ENCODE measurements at places on chromosomes 6 and 20.
A peak's percentile ranks its signal among the peaks of the same experiment; 100 is the strongest.

DNA sequence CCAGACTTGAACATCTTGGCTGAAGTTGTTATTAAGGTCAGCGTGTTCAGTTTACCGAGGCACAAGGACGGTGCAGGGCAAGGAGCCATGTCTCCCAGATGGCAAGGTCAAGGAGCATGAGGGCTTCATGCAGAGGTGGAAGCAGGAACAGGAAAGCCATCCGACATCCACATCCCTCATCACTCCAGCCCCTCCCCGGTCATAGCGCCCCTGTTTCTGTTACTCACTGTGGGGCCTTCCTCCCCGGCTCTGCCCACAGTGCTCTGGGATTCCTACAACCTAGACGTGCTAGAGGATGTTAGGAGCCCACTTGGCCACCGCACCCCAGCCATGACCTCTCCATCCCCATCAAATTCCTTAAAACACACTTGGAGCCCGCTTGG lies 146.7 kb downstream of the TTLL2 start:
- DNase-seq, result no peak

GRCh38 chr6:170143401-170144150 lies 147.3 kb downstream of the DLL1 start:
- DNase-seq, result no peak

DNA sequence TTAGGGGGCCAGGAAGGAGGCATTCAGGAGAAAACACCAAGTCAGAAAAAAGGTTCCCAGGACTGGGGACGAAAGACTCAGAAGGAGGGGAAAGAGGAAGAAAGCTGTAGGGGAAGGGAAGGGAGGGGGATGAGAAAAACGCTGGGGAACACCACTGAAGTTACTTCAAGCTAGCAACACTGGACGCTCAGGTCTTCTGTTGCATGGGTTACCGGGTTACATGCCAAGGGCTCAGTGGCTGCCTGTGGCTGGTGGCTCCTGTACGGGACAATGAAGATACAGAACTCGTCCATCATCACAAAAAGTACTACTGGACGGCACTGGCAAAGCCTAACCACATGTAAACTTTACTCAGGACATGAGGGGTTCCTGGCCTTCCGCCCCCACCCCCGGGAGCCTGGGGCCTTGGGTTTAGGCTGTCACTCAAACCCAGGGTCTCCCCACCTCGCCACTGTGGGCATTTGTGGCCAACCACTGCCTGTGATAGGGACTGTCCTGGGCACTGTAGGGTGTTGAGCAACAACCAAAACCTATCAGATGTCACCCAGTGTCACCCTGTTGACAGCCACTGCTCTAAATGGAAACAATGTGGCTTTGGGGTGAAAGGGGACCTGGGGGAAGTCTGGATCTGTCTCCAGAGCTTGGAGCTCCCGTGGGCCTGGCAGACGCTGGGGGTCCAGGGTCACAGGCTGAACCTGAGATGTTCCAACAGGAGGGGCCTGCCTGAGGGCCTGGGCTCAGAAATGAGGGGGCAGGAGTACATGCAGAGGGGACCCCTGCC lies 40.3 kb upstream of the CD93 start:
- DNase-seq, result peak; percentile 48

DNA sequence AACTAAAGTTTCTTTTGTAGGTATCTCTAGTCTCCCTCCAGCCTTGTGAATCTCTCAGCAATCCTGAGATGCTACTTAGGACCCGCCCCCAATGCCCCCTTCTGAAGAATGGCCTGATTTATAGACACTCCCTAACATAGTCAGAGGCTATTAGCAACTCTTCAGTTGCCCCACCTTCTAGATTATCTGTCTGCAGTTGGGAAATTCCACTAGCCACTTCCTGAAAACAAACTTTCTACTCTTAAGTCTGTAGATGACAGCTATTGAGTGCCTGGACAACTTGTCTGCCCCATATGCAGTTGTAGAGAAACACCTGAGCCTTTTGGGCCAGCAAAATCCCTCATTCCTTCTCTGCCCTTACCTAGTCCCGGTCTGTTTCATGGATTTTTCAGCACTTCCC lies 188.2 kb upstream of the PREP start:
- DNase-seq, result no peak

GRCh38 chr20:58374027-58374850 lies 14.8 kb upstream of the VAPB start:
- DNase-seq, result no peak

- DNase-seq, result no peak
Measured at GRCh38 chr6:52511572-52512151, 65.2 kb downstream of the TRAM2 start.

DNA sequence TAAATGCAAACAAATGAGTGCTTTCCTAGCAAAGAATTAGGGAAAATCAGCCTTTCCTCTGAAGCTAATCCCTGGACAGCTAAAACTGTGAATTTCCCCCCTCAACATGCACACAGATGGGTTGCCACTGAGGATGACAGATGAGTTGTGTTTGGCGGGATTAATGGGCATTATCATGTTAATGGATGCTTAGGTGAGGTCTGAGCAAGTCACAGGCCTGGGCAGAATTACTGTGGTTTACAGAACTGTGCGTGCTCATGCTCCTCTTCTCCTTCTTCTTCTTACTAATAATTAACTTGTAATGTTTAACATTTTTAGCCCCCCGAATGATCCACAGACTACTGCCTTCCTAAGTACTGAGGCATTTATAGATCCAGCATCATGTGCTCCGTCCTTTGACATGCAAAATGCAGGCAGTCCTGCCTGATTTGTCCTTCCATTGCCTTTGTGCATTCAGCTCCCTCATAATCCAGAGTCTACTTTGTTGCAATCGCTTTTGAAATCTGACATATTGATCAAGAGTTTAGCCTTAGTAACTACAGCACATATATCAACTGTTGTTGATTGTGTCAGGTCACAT lies 753.4 kb upstream of the MMS22L start:
- DNase-seq, result no peak

DNA sequence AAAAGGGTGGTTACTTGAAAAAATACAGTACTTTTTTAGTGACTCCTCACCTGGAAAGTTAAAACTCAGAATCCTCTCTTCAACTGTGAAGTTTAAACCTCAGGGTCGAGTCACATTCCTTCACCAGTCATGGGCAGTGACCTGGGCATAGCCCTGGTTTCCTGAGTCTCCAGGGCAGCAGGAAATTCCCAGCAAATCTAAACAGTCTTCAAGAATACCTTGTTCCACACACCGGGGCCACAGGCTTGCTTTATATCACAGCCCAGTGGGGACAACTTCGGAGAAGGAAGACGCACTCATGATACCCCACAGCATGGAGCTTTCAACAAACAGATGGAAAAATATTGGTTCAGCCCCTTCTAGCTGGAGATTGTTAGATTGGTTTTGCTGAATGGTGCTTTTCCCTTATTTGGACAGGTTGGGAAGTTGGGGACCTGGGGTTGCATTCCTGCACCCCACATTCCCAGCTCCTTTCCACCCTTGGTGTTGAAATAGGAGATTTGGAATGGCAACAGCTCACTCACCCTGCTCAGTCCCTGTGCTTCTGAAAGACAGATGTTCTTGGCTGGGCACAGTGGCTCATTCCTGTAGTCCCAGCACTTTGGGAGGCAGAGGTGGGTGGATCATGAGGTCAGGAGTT lies 113.0 kb upstream of the TMEM170B start:
- DNase-seq, result no peak

- DNase-seq, result no peak
Measured at GRCh38 chr20:29300579-29301551, 1956.6 kb upstream of the DEFB115 start.

DNA sequence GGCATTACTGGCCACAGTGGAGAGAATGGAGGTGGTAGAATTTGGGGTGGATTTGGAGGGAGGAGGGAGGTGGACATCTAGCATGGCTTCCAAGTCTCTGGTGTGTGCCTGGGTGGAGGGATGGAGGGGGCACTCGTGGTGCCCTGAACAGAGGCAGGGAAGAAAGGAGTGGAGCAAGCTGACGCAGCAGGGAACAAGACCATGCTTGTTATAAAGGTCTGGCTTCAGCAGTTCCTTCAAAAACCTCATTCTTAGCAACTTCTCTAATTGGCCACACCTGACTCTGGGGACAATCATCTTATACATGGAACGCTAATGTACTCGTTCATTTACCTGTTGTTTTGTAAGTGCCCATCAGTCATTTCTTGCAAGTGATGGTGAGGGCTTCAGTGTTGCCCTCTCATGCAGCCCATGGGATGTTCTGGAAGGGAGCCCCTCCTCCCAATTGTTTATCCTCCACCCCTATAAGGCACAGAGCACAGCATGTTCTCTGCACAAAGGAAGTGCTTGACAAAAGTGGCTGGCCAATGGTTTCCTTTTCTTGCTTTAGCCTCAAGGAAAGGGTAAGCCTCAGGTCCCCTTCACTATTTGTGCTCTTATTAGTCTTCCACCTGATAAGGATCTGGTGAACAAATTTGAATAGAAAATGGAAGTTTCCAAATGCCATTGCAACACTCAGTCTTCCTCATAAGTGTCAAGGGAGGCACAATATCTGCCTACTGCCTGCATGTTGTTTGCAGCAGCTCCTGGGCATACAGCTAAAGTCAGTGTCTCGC lies 39.3 kb downstream of the GFOD1 start:
- DNase-seq, result peak; percentile 56

DNA sequence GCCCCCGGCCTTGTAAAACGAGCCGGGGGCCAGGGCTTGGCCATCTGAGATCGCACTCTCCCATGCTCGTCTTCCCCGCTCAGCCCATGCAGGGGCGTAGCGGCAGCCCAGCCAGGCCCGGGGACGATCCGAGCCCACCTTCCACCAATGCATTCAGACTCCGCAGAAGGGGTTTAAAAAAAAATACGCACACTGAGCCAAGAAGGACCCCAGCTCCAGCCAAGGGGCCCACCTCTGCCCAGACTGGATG lies 320 bp downstream of the GSTA4 start:
- no peak for DNase-seq

GRCh38 chr6:134962421-134962820 lies 12.5 kb upstream of the ALDH8A1 start:
- no peak for DNase-seq

DNA sequence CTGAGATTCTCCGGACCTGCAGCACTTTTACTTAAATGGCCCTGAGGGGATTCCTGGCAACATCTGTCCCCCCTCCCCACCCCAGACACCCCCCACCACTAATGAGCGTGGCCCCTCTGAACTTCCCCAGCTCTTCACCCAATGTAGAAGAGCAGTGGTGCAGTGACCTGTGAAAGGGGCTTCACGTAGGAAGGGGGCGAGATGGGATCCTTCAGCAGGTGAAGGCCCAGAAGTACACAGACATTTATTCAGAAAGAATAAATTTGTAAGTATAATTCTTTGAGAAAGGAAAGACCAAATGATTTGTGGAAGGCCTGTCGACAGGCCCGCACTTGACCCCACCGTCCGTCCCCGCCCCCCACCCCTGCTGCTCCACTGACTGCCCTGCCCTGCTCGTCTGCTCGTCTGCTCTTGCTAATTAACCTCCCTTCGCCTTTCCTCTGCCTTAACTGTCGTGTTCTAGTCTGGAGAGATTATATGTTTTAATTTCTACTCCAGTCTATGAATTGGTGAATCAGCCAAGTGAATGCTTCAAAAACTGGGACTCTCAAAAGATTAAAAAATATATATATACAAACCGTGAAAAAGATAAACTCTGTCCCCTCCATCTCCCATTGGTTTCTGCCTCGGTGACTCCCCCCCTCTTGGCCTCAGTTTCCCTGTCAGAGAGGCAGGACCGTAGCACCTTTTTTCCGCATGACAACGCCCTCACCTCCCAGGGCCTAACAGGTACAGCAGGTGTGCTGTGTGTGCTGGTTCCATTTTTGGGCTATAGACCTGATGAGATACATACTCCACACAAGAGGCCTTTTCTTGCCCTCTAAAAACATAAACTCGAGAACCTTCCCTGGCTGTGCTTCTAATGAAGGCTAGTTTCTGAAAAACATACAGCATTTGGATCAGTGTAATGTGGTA lies 49.2 kb downstream of the GNAS start:
- DNase-seq, result no peak

- DNase-seq, result no peak
Measured at GRCh38 chr6:114939630-114940029, 596.8 kb upstream of the HS3ST5 start.

GRCh38 chr6:4364711-4365110 lies 229.3 kb upstream of the ECI2 start:
- no peak for DNase-seq

DNA sequence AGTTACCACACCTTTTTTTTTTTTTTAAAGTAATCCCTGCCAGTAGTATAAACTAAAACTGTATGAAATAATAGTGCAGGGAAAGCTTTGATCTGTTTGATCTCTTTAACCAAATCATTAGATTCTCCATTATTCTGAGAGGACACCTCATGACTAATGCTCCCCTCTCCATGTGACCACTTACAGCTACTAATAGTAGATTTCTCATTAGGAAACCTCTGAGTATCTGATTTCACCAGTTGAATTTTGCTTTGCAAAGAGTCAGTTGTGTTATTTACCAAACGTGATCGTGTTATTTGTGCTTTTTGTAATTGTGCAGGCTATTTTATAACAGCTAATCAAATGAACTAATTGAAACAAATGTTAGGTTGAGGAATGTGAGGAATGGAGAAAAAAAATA lies 12.5 kb downstream of the CASP8AP2 start:
- no peak for DNase-seq

GRCh38 chr6:21241231-21242130 lies 352.1 kb upstream of the SOX4 start:
- no peak for DNase-seq

DNA sequence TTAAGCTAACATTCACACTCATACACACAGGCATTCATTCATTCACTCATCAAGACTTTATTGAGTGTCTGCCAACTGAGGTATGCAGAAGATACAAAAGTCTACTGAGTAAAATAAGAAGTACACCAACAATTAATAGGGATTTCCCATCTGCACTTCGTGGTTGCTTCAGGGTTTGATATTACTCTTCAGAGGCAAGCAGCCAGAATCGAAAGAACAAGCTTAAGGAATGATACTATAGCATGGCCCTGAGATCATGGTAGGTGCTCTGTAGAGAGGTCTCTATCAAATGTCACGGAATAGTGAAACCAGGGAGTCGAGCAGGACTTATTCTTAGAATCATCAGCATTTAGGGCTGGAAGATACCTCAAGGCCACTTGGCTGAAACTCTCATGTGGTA lies 135.4 kb downstream of the NRN1 start:
- no peak for DNase-seq

- DNase-seq, result no peak
Measured at GRCh38 chr6:69865126-69865525, 1.2 kb upstream of the COL19A1 start.

DNA sequence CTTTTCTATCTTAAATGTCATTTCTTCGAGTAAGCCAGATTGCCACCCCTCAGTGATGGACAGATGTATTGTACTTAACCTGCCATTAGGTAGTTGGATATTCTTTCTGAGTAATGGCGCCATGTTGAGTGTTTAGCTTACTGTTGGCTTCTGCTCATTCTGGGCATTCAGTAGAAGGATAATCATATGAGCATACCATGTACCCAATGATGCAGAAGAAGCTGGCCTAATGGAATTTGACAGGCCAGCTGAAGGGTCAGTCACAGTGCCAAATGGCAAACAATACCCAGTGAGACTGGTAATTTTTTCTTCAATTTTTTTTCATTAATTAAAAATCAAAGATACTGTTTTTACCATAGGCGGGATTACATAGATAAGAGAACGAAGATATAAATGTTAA lies 1010.8 kb upstream of the EYS start:
- no peak for DNase-seq

All from common myeloid progenitor, CD34-positive (primary cell).